ENCODE measurements at places on chromosomes 2 and 18.

- no peak for DNase-seq
Observed at GRCh38 chr2:240930096-240930630, 24.0 kb downstream of the CROCC2 start.

DNA sequence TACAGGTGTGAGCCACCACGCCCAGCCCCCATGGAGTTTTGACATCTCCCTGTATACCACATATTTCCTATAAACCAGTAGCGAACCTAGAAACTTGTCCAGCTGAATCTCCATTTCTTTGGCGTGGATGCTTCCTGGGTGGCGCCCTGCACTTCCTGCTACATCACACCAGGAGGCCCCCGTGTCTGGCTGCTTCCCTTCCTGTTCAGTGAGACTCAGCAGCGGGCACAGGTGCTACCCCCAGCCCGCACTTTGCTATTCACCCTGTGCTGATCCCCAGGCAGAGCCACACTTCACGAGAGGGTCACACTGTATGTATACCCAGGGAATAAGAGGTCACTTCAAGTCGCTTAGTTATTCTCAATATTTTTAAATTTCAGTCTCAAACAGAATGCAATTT, 35.0 kb downstream of the CYP27C1 start:
- no peak for DNase-seq

DNA sequence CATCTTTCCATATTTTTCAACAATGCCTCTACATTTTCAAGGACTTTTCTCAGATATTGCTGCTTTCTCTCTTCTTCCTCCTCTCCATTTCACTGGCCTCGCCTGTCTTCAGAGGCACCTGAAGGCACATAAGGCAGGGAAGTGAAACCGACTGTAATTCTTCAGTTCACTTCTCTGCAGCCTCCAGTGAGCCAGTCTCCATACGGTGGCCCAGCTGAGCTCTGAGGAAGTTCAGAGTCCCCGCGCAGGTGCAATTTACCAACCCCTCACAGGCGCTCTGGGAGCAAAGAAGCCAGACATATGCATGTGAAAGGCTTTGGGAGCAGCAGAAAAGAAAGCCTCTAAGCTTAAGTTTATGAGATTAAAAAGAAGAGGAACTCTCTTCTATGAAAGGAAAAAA, 12.4 kb downstream of the KLHL14 start:
- no peak for DNase-seq

- no peak for DNase-seq
Observed at GRCh38 chr2:195848119-195848899, 191.3 kb downstream of the SLC39A10 start.

- no peak for DNase-seq
Observed at GRCh38 chr18:72826736-72827135, 41.1 kb downstream of the NETO1 start.

DNA sequence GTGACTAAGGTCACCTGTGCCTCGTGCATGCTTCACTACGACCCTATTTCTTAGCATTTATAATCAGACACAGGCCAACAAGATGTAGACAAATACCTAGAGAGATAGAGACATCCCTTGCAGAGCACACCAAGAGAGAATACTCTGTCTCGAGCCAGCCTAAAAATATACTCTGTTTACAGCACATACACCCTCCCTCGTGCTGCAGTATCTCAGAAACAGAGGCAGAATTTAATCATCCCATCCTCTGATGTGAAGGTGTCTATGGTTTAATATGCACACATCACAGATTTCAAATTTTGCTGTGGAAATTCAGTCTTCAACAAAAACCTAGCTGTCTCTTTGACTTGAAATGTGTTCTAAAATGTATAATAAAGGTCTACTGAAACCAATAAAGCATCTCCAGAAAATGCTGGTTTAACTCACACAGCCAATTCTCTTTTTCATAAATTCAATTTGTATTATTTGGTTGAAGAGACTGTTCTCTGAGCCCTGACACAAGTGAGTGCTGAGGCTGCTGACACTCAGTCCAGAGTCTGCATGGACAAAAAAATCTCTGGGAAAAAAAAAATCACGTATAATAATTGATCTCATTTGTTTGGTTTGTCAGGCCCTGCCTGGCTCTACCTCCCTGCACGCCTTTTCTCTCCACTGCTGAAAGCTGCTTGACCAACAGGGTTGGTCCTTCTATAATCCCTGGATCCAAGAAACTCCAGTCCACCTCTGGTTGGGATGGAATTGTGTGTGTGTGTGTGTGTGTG, 142.0 kb upstream of the FSHR start:
- no peak for DNase-seq

Measured in cortex of kidney (tissue), 1 donor.